ENCODE measurements at places on chromosomes 7 and 10.
A peak's percentile ranks its signal among the peaks of the same experiment; 100 is the strongest.

GRCh38 chr7:46649876-46650275 lies 728.8 kb upstream of the IGFBP3 start:
- DNase-seq, result no peak

DNA sequence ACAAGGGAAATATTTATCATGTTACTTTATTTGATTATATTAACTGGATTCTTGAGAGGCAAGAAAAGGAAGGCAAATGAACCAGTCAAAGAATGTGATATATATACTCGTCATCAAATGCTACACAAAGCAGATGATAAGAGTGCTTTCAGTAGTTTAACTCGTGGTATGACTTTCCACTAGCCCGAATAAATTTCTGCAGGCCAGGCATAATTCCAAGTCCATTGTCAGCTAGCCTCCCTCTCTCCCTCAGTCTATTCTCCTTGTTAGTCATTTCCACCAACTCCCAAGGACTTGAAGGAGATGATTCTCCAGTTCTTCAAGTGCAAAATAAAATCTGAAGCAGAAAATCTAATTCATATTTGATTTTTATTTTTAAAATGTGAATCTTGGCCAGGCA lies 190.5 kb downstream of the GLI3 start:
- DNase-seq, result no peak

GRCh38 chr7:150742286-150742968 lies 5.2 kb downstream of the GIMAP5 start:
- DNase-seq, result no peak

DNA sequence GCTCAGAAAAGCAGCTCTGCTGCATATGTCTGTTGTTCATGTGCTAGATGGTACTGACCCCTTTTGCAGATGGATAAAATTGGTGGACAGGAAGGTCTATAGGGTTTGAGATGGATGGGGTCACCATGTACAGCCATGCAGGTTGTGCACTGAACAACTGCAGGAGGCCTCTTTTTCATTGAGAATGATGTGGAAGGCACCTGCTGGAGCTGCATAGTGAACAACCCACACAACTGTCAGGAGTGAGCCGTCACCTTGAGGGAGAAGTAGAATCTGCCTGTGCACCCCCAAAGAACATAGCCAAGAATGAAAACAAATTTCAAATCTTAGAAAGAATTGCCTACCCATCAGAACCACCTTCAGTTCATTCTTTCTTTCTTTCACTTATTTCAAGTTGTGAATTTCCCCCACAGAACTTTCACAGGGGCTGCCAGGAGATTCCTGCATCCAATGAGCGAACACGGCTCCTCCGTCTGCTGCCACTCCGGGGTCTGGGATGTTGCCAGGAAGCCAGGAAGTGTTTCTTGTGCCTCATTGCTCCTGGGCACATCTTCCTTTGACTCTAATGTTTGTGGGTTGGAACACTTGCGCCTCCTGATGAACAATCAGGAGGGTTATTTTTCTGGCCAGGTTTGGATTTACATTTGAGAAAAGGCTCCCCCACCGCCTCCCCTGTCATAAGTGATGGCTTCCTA lies 53.7 kb upstream of the DOCK1 start:
- no peak for DNase-seq

DNA sequence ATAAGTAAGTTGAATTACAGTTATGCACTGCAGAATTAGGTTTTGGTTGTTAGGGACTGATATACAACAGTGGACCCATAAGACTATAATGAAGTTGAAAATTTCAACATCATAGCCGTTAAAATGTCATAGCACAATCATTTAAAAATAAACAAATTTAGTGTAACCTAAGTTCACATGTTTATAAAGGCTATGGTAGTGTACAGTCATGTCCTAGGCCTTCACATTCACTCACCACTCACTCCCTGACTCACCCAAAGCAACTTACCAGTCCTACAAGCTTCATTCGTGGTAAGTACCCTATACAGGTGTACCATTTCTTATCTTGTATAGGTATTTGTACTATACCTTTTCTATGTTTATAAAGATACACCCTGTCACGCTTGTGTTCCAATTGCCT lies 113.7 kb downstream of the RAB11FIP2 start:
- DNase-seq, result no peak

- no peak for DNase-seq
Measured at GRCh38 chr7:8739837-8740236, 306.4 kb downstream of the NXPH1 start.

GRCh38 chr7:27459731-27460053 lies 203.0 kb downstream of the HIBADH start:
- no peak for DNase-seq

DNA sequence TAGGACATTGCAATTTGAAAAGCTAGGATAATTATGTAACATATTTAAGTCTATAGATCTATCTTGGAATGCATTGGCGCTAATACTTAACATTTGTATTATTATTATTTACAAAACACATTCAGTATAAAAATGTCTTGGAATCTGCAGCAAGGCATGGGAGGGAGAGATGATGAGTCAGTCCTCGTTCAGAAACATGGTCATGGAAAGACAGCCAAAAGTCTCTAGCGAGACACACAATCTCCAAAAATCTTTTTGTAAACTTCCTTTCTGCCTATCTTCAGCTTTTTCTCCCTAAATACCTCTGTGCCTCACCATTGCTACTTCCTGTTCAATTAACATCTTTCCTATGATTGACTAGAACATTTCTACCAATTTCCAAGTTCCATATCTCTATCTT lies 188.4 kb upstream of the CACNA2D1 start:
- no peak for DNase-seq

DNA sequence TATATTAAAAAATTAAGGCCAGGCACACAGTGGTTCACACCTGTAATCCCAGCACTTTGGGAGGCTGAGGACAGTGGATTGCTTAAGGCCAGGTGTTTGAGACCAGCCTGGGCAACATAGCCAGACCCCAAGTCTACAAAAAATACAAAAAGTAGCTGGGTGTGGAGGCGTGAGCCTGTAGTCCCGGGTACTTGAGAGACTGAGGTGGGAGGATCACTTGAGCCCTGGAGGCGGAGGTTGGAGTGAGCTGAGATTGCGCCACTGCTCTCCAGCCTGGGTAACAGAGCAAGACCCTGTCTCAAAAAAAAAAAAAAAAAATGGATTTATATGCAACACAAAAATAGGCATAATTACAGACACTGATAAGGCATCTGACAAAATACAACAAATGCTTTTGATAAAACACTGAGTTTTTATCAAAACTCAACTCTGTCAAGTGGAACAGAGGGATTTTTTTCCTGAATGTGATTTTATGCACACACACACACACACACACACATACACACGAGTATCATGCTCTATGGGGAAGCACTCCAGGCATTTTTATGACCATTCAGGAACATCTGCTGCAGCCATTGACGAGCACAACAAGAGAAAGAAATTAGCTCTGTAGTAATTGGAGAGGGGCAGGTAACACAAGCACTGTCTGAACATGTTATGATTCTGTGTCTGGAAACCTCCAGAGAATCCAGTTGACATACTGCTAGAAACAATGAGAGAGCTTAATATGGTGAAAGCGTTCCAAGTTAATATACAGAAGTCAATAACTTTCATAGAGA lies 193.1 kb downstream of the WDR37 start:
- no peak for DNase-seq

- DNase-seq, result peak; percentile 61
Measured at GRCh38 chr7:636396-636795, 90.1 kb upstream of the DNAAF5 start.

- no peak for DNase-seq
Measured at GRCh38 chr10:124386186-124387077, 32.3 kb downstream of the OAT start.

GRCh38 chr10:19654576-19654975 lies 161.7 kb upstream of the PLXDC2 start:
- no peak for DNase-seq

DNA sequence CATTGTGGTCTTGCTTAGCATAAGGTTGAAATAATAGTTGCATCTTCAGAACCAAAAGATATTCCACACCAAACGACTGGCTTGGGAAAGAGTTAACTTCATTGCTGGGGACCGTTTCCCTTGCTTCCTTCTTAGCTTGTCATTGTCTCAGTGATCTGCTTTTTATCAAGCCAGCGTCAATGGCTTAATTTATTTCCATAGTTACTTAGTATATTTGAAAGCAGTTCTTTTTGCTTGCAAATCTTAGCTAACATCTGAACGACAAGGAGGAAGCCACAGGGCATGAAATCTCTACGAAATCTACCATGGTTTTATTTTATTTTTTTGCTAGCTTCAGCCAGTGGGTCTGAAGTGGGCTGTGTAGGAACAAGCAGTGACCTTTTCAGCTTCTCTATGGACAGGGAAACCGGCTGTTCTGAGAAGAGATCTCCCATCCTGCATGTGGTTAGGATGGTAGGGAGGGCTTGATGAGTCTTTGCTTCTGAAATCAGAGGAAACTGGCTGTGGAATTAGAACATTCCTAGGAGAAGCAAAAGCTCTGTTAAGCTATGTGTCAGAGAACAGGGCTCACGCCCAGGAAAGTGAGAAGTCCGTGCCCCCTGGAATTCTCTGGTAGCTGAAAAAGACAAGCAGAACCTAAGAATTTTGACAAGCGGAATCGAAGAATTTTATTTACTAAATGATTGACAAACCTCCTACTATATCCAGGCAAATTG lies 8.0 kb downstream of the SLC18A2 start:
- no peak for DNase-seq

DNA sequence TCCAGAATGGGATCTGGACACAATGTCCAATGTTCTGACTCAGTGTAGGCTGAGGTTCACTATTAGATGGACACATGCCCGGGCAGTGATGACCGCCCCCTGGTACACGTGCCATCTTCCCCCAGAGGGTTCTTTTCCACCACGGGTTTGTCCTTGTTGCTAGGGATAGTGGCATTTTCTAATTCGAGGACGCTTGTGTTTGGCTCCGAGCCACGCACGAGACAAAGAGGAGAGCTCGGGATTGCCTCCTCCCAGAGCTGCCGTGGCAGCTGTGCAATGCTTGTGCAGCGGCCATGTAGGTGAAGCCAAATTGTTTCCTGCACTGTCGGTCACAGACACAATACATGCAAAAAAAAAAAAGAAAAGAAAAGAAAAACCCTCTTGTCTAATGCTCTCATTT lies 207.5 kb downstream of the PAXIP1 start:
- no peak for DNase-seq

DNA sequence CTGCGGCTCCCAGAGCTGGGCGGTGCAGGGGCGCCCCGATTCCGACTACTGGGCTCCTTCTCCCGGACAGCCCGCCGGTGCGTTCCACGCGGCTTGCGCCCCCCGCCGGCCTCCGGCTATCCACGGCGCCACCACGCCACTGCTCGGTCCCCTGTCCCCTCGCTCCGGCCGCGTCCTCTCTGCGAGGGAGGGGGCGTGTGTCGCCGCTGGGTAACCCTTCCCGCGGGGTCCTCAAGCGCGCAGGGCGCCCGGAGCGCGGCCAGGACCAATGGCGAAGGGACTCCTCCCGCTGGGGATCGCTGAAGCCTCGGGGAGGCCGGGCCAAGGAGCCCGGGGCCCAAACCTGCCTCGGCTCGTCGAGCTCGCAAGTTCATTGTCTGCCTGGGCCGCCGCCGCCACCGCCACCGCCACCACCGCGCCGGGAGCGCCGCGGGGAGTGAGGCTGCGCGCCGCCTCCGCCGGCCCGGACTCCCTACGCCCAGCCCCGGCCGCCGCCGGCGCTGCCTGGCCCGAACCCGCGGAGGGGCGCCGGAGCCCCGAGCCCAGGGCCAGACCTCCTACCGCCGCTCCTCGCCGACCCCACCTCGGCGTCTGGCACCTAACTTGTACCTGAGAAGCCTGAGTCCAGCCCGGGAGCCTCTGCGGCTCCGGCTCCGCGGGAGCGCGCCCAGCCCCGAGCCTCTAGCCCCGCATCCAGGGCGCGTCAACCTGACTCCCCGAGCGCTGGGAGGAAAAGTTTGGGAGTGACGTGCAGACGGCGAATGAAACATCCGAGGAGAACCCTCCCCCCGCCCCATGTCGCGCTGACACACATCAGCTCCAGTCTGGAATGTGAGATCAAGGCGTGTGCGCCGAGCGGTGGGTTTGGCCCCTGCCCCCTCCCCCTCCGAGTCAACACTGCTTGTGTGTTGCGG lies at the start of gene CHST15:
CHST15 (minus strand) TSS at position 739 of the 914 bp plus-strand sequence. CDS start 47,386 bp downstream, outside the sequence.
- peak; percentile 3 for DNase-seq

GRCh38 chr10:107544706-107545520 lies 380.4 kb upstream of the SORCS1 start:
- no peak for DNase-seq

- DNase-seq, result no peak
Measured at GRCh38 chr10:102059987-102060386, 4.0 kb upstream of the ARMH3 start.

DNA sequence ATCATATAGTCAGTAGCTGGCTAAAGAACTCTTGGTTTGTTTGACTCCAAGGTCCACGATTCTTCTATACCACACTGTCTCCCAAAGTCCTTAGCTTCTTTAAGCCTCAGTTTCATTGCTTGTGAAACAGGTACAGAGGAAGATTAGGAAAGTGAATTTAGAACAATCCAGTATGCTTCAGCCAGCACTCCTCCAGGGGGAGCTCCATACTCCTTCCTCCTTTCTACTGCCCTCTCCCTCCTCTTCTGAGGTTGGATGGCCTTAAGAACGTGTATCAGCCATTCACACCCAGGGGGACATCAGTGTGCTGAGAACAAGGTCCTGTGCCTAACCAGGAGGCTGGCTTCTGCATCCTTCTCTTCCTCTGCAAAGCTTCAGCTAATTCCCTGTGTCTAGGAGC lies 54.8 kb upstream of the CALD1 start:
- no peak for DNase-seq

GRCh38 chr10:73092830-73093229 lies 3.8 kb downstream of the P4HA1 start:
- no peak for DNase-seq

DNA sequence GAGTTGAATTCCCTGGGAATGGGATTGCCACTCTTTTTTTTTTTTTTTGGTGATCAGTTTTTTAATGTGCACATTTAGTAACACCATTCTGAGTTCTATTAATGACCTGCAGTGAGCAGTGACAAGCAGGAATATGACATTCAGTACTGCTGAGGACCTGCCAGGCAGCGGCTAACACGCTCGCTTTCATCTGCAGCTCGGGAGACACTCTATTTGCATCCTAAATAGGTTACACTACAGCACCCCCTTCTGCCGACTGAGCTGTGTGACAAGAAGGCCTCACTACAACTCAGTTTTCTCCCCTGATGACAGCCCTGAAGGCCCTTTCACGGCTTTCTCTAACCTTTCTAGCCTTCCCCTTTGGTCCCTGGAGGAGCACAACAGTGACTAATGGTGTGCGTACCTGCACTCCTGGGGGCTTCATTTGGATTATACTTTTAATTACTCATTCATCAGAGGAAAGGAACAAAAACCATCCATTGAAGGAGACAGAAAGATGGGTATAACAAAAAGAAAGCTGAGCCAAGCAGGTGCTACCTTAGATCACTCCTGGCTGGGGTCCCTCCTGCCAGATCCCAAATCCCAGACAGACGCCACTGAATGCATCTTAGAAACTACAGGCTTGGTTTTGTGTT lies 872.4 kb downstream of the LRMDA start:
- no peak for DNase-seq

GRCh38 chr10:128869101-128869749 lies 597.8 kb upstream of the MGMT start:
- no peak for DNase-seq

GRCh38 chr10:108515821-108516220 lies 1351.3 kb upstream of the SORCS1 start:
- DNase-seq, result no peak

Data from CD4-positive, alpha-beta T cell treated with Interleukin-1 beta for 1 hour (primary cell).